Fibroblast of the aortic adventitia (primary cell): ENCODE measurements at places on chromosomes 1 and 21.

DNA sequence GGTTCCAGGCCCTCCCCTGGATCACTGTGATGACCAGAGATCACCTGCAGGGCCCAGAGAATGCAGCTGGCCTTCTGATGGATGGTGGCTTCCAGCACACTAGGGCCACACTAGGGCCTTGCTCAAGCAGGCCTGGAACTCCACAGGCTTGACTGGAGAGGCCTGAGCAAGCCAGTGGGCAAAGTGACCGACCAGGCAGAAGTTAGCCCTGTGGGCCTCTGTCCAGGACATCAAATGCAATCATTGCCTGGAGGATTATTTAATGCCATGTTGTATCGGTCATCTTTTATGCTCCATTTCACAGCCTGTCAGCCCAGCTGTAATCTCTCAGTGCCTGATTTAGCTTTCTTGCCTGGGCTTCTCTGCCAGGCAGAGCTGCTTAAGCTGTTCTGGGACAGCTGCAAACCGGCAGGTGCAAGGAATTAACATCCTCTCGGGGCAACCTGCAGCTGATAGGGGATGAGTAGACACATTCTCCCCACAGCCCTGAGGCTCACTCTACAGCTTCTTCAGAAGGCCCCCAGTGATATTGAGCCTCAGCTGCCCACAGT is 17.7 kb downstream of the NENF start:
- peak; percentile 27 for DNase-seq

- DNase-seq, result no peak
Measured at GRCh38 chr21:17759511-17760178, 59.5 kb downstream of the C21orf91 start.

GRCh38 chr1:83800066-83800465 is 198.9 kb downstream of the TTLL7 start:
- DNase-seq, result no peak

DNA sequence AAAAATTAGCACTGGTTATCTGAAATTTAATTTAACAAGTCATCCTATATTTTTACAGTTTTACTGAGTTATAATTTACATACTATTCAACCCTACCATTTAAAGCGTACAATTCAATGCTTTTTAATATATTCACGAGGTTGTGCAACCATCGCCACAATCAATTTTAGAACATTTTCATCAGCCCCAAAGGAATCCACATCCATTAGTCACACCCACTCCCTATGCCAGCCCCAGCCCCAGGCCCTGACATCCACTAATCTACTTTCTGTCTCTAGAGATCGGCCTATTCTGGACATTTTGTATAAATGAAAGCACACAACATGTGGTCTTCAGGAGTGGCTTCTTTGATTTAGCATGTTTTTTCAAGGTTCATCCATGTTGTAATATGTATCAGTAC is 134.7 kb downstream of the PSMG1 start:
- DNase-seq, result peak; percentile 58

DNA sequence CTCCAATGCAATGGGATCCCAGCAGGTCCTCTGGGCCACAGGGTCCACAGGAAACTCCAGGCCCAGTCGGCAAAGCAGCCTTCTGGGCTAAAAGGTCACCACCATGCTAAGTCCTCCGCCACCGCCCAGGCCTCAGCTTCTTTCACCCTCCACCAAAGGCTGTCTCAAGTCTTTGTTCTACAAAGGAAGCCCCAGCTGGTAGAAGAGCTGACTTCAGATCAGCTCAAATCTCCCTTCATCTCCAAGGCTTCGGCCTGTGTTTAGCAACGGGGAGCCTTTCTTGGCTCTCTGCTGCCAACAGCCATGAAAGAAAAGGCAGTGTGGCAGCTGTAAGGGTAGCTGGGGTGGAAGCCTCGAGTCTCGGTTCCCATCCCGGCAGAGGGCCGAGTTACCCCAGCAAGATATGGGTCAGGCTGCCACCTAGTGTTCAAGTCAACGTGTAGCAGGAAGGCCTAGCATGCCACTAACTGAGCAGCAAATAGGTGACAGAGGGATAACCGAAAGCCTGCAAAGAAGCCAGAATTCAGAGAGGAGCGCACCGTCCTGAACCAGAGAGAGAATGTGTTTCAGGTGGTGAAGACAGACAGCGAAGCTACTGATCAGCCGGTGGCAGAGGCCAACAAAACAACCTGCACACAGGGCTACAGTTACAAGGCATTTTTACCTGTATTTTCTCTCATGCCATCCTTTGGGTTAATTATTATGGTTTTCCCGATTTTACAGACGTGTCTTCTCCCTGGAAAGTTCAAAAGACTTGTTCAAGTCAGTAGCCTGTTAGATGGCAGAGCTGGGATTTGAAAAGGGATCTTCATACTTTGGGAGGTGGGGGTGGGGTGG is 26.8 kb upstream of the CRNN start:
- DNase-seq, result peak; percentile 81

DNA sequence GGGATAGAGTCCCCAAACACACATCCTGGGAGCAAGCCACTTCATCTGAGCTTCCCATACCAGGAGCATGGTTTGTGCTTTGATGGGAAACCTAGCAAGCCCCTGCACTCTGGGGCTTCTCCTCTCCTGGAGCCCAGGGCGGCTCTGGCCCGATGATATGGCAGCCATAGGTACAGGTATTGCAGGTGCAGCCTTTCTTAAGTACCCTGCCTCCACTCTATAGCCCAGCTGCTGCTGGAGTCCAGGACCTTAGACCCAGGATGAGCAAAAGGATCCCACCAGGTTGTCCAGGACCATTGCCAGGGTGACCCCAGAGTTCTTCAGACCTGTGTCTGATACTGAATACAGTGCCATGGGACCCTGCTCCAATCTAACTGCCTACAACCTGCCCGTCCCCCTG is 4.2 kb downstream of the C1orf226 start:
- no peak for DNase-seq

- no peak for DNase-seq
Measured at GRCh38 chr1:227765261-227766014, 30.2 kb downstream of the SNAP47 start.

GRCh38 chr1:6248932-6249738 is 5.2 kb downstream of the HES3 start:
- DNase-seq, result no peak

- no peak for DNase-seq
Measured at GRCh38 chr1:68197891-68198290, 34.4 kb downstream of the WLS start.

DNA sequence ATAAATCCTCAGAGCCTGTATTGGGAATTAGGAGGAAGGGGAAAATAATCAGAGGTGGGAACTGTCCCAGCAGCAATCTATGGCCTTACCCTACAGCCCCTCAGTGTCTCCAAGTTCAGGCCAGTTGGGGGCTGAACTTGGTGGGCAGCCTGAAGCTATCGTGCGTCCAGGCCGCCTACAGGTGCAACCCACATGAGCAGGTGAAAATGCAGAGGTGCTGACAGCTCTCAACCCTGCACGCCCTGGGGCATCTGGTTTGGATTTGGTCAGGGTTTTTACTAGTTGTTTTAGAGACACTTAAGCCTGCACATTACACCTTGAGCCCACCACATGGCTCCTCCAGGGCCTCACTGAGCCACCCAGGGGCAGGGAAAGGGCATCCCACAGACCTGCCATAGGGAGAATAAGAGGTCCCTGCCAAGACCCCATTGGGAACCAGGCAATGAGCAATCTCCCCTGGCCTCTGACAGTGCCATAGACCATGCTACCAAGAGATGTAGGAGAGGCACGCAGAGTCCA is 209.5 kb downstream of the FOXD2 start:
- DNase-seq, result no peak
